ENCODE measurements at places on chromosomes 2 and 18.

DNA sequence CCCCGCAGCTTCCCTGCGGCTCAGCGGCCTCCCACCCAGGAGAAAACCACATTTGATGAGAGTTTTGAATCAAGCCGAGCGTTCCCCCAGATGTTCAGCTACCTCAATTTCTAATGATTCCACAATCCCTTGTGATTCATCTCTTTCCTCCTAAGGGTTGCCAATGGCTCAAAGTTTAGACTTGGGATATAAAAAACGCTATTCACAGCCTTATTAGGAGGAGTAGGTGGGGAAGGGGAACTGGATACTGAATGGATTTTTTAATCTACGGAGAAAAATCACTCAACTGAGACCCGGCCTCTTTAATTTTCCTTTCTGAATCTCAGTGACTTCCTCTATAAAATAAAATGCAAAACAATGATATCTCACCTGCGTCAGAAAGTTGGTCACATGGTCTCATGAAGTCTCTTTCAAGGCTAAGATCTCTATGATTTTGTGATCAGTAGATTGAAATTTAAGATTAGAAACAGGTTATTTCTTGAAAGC lies 192.6 kb upstream of the TCF4 start:
- no peak for DNase-seq

DNA sequence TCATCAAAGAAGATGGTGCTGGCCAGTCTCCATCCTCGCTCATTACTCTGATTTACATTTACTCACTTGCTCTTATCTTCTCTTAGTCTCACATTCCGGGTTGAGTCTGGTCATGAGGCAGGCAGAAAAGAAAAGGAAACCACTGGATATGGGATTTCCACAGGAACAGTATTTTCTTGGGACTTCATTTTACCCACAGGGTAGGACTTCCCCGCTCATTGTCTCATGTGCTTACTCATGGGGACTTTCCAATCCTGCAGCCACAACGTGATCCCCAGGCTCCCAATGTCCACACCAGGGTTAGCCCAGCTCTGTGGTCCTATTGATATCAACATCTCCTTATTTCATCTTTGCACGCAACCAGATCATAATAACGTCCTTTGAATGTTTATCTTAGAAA lies 373.8 kb downstream of the TMEM182 start:
- no peak for DNase-seq

- DNase-seq, result no peak
Measured at GRCh38 chr18:58965291-58966004, 100.8 kb downstream of the ZNF532 start.

DNA sequence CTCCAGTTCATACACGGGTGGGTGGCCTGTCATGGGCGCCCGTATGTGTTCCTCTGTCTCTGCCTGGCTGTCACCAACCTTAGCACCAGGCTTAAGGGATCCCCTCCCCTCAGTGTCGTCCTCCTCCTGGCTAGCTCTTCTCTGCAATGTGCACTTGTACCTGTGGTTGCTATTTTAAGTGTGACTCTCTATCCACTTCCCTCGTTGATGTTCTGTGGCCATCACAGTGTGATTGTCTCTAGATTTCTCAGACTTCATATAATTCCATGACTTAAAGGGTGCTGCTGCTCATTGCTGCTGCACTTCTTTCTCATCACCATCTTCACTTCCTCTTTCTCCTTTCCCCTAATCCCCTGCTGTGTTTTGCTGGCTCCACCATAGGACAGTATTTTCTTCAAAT lies 143.4 kb downstream of the EML6 start:
- no peak for DNase-seq

- no peak for DNase-seq
Measured at GRCh38 chr18:59024829-59025228, 114.9 kb upstream of the SEC11C start.

DNA sequence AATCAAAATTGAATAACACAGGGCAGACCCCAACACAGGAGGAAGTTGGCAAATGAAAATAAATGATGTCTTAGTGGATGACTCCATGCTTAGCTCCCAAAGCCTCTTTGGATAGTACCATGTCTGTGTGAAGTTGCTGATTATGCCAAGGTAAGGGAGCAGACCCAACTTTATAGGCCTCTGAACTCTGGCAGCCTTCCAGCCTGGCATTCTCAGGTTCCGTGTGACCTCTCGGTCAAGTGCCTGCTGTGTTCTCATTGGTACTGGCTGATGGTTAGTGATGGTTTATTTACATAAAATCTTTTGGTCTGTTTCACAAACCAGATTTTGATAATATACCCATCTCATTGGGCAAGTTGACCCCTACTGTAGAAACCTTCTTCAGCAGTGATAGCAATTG lies 112.2 kb upstream of the TTC39C start:
- DNase-seq, result no peak

DNA sequence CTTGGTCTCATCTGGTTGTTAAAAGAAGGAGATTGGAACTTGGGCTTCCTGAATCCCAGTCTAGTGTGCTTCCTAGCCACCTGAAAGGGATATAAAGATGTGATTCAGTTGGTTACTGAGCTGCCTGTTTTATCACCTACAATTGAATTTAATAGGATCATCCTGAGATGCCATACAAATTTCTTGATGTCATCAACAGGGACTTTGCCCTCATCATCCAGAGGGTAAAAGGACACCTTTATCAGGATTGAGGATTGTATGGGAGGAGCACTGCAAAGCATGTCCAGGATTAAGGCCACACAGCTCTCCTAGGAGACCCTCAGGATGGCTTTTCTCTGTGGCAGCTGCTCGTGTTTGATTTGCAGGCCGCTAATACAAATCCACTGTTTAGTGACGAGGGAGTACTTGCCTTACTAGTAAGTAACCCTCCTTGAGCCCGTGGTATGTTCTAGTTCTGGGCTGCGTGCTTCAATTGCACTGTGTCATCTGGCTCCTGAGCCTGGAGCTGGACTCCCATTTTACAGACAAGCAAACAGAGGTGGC lies 28.6 kb downstream of the SH3RF3 start:
- DNase-seq, result no peak

- no peak for DNase-seq
Measured at GRCh38 chr2:20148923-20149702, 75.8 kb downstream of the SDC1 start.

- no peak for DNase-seq
Measured at GRCh38 chr2:122023059-122023864, 267.8 kb downstream of the TSN start.

GRCh38 chr18:55407191-55407590 lies 180.8 kb downstream of the TCF4 start:
- DNase-seq, result no peak

DNA sequence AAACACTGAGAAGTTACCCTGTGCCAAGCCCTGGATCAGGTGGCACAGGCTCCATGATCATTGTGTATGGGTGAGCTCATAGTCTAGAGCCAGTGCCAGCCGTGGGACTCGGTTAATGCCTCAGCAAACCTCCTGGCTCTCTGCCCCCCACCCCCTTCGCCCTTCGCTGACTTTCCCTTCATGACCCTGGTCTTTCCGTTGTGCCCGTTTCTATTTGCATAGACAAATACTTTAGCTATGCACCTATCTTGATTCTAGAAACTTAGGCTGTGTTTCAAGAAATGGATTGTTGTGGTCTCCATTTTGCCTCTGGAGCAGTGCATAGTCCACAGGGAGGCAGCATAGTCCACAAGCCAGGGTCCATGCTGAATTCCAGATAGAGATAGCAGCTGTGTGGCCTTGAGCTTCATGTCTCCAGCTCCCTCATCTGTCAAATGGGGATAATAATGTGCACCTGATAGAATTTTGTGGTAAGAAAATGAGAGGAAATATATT lies 44.8 kb upstream of the KDM3A start:
- DNase-seq, result no peak

GRCh38 chr2:100765481-100765880 lies 54.5 kb upstream of the NPAS2 start:
- DNase-seq, result no peak

GRCh38 chr2:50401772-50402653 lies 629.9 kb downstream of the NRXN1 start:
- no peak for DNase-seq

- no peak for DNase-seq
Measured at GRCh38 chr2:10486601-10487079, 38.5 kb upstream of the ODC1 start.

DNA sequence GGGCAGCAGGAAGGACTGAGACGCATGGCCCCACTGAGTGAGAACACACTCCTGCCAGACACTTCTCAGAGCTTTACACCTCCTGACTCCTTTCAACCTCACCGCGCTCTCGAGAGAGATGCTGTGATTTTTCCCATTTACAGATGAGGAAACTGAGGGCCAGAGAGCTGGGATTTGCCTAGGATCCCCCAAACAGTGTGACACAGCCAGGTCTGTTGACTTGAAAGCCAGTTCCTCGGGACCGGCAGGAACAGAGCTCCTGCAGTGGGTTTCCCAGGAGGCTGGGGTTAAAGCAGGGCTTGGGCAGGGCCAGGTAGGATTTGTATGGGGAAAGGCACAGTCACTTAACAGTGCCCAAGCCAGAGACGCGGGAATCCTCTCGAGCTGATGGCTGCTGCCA lies 81.9 kb downstream of the STPG4 start:
- no peak for DNase-seq

GRCh38 chr2:222293660-222294630 lies 4.9 kb downstream of the PAX3 start:
- no peak for DNase-seq

GRCh38 chr2:88059979-88060906 lies 4.7 kb upstream of the KRCC1 start:
- no peak for DNase-seq

- DNase-seq, result no peak
Measured at GRCh38 chr2:30664761-30665358, 142.4 kb downstream of the CAPN13 start.

- no peak for DNase-seq
Measured at GRCh38 chr2:217076657-217077232, 216.9 kb upstream of the TNP1 start.

- DNase-seq, result no peak
Measured at GRCh38 chr18:66005831-66006588, 255.2 kb downstream of the CDH7 start.

DNA sequence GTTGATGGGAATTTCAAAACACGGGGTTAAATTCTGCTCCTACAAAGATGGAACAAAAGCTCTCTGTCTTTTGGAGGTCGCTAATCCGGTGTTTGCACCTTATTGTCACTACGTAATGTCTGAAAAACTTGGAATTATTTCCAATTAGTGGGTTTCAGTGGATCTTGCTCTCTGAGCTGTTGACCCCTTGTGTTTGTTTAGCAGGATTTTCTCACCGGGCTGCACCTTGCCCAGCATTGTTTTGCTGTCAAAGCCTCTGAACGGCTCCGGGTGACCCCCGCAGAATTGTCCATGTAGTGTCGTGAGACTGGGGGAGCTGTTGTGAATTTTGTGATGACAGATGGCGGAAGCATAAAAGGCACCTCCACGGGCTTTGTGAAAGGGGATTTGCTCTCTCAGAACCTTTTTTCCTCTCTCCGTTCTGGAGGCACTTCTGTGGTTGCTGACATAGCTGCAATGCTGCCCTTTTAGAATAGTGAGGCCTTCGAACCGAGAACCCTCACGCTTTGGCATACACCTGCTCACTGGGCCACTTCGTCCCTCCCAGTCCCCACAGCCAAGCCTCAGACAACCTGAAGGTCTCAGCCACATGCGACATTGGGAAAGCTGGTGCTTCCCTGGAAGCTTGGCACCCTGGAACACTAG lies 129.4 kb downstream of the ACOXL start:
- no peak for DNase-seq

- DNase-seq, result no peak
Measured at GRCh38 chr2:239144713-239144999, 256.2 kb downstream of the HDAC4 start.

DNA sequence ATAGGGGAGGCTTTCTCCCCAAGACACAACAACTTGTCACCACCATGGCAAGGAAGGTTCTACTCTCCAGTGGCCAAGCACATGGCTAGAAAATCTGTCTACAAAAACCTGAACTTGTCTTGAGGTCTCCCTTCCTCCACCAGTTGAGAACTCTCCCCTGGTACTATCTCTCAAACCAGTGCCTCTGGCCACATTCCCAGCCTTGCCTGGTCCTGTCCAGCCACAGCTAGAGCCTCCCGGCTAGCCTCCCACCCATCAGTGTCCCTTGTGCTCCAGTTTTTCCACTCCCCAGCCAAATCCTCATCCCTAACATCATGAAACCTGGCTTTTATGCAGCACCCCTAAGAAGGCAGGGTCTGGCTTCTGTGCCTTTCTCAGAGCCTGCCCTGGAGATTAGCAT lies 21.2 kb upstream of the FZD5 start:
- DNase-seq, result no peak

DNA sequence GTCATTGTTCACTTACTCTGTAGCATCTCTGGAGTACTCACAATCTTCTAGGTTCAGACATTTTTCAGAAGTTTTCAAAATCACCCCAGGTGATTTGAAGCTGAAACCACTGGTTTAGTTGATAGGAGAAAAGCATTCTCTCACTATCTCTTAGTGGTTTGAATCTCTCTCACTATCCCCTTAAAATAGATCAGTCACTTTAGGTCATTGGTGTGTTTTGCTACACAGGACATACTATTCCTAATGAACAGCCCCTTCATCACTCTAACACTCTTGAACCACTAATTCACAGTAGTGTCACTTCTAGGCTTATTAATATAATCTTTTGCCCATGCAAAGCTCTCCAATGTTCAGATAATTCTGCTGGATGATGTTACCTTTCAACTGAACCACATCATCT lies 34.5 kb downstream of the LYPD6 start:
- DNase-seq, result no peak

- DNase-seq, result no peak
Measured at GRCh38 chr2:172858473-172858745, 122.8 kb downstream of the RAPGEF4 start.

GRCh38 chr2:104433657-104434056 lies 420.3 kb upstream of the POU3F3 start:
- no peak for DNase-seq

DNA sequence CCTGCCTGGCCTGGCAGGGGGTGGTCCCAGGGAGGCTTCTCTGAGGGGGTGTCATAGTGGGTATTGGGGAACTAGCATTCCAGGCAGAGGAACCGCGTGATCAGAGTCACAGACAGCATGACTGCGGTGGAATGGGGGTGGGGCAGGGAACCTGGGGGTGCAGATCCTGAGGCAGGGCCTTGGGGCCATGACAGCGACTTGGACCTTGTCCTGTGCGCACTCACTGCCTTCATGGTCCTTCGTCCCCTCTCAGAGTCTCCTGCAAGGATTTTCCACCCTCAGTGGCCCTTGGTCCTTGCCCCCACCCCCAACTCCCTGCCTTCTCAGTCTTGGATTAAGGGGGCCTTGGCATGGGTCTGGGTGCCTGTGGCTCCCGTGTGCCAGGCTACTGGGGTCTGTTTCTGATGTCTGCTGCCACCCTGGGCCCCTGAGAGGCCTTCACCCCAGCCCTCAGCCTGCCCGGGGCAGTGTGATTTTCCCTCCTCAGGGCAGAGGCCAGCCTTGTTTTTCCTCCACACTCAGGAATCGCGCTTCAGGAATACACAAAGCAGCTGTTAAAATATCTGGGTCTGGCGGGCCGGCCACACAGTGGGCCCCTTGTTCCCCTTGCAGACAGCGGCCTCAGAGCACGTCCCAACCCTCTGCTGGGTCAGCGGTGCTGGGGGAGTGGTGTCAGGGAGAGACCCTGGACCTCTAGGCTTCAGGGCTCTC lies 51.6 kb downstream of the GLI2 start:
- no peak for DNase-seq

- DNase-seq, result no peak
Measured at GRCh38 chr2:86027922-86028765, 77.5 kb downstream of the POLR1A start.

Measured in caudate nucleus (tissue), 63 donors.